ENCODE measurements at places on chromosomes 5 and 9. TPM values are rescaled to one million over a fixed set of nuclear protein-coding genes. Genes with fewer than 3 reads are reported as not detected.

Gene ANKRD34B
- total RNA-seq, result not detected

Gene PDZD2
- total RNA-seq, result 1.9 TPM

Gene IL5
- total RNA-seq, result not detected

Gene ATP10B
- total RNA-seq, result not detected

Gene FBLL1
- 0.63 TPM for total RNA-seq

Gene BNC2
- total RNA-seq, result 0.54 TPM

Gene CTXN3
- total RNA-seq, result not detected

Gene ITGA2
- 2.3 TPM for total RNA-seq

Gene FAXDC2
- 22.4 TPM for total RNA-seq

Gene BTNL8
- not detected for total RNA-seq

Gene LCN9
- total RNA-seq, result not detected

Gene LTC4S
- 10.2 TPM for total RNA-seq
